NCI-H524 treated with DMSO at 0.1 percent for 48 hours (cell line): ENCODE measurements at places on chromosomes 2 and 18.

DNA sequence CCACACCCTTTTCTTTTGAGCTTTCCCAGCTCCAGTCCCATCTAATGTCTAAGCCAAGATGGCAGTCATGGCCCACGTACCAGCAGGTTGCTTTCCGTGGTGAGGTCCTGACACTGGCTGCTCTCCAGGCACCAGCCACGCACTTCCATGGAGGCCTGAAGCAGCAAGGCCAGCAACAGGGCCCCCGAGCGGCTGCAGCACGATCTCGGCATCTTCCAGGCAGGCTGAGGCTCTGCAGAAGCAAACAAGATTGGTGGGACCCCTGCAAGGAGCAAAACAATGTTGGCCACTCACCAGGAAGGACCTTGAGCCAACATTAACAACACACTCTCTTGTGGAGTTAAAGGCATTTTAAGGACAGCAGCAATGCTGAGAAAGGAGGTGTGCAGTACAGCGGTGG, 3.8 kb downstream of the POMC start:
- DNase-seq = no peak

GRCh38 chr2:8549273-8549922, 132.5 kb upstream of the ID2 start:
- no peak for DNase-seq

DNA sequence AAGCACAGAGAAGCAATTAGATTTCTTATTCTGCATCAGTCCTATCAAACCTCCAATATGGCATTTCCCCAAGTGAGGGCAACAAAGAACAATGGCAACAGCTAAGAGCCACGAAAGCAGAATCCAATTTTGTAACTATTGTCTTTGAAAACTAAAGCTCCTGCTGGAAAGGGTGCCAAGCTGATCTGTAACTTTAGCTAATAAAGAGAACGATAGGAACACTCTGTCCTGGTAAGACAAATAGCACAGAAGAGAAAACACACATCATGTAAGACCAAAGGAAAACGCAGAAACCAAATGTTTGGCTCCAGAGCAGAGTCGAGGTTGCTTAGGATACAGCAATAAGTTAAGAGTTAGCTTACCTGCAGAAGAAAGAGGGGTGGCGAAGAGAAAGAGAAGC, 160.5 kb downstream of the STK39 start:
- DNase-seq = no peak

GRCh38 chr18:2979871-2980790, 32.8 kb downstream of the LPIN2 start:
- no peak for DNase-seq
